ENCODE measurements at places on chromosomes 12 and 14.

DNA sequence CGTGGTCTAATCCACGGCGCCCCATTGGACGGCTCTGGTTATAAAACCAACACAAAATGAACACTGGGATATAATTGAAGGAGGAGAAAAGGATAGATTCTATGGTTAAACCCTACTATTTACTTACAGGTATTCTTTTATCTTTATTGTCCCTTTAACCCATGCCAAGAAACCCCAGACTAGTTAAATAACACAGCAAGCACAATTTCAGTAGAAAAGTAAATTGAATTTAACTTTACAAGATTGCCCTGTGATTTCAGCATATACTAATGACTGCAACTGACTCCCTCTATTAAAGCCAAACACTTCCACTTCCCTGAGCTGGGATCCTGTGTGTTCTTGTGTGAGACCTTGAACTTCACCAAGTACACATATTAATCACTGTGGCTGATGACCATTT, 45.3 kb downstream of the BCL11B start:
- DNase-seq = no peak

GRCh38 chr14:89378119-89378518, 38.9 kb downstream of the FOXN3 start:
- peak; percentile 49 for DNase-seq

GRCh38 chr12:104377514-104377812, 73.9 kb downstream of the EID3 start:
- no peak for DNase-seq

DNA sequence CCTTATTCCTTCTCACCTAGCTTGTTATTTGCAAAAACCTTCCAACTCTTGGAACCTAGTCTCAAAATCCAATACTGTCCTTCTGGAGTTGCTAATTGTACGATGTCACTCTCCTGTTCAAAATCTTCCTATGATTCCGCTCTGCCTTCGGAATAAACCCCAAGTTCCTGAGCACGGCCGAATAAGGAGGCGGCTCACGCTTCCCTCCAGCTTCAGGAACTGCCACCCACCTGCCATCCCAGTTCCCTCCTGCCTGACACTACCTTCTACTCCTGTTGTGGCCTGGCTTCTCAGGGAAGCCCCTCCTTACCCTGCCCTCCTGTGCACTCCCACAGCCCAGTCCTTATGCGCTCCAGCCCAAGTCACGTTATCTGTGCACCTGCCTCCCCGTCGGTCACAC, 73.2 kb downstream of the SETD3 start:
- DNase-seq = no peak

DNA sequence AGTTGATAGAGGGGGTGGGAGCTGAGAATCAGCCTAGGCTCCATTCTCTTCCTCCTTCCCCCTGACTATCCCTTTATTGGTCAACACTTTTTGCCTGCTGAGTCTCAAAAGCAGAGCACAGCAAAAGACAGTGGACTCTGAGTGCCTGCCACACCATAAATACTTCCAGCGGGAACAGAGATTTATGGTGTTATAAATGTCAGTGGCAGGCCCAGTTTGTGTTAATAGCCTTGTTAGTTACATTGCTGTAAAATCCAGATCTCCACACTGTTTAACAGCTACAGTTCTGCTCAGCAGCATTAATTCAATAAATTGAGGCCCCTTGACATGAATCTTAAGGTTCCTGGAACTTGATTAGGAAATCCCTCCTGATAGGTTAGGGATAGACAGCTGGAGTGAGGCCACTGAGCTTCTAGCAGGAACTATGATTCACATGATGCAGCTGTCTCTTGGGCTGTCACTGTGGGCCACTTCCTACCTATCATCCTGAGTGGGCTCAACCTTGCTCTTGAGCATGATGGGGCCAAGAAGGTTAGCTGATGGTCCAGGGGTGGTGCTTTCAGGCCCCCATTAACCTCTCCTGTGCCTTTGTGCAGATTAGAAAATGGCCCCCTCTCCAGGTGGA, 295.2 kb upstream of the SRRM4 start:
- DNase-seq = no peak

- DNase-seq = no peak
Observed at GRCh38 chr12:638953-639557, 24.2 kb downstream of the NINJ2 start.

GRCh38 chr12:124094733-124095132, 121.7 kb downstream of the ZNF664 start:
- DNase-seq = no peak

GRCh38 chr12:110123919-110124268, 263 bp upstream of the IFT81 start:
- DNase-seq = no peak

DNA sequence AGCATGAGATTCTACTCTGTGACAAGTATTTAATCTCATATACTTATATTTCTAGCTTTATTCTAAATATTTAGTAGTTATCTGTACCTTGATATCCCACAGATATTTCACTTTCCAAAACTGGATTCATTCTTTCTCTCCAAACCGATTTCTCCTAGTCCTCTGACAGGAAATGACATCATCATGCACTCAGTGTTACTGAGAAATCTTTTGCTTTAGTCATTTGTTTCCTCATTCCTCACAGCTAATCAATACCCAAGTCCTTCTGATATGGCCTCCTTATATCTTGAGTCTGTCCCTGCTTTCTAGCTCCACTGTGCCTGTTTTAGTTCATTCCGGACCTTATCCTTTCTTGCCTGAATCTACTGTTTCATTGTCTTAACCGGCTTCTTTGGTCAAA, 39.4 kb upstream of the E2F7 start:
- DNase-seq = peak; percentile 55

GRCh38 chr12:11238275-11238674, 31.2 kb downstream of the PRB3 start:
- no peak for DNase-seq

GRCh38 chr14:74476607-74477006, 16.5 kb downstream of the NPC2 start:
- no peak for DNase-seq

GRCh38 chr12:40989785-40990184, 198.3 kb upstream of the PDZRN4 start:
- no peak for DNase-seq

DNA sequence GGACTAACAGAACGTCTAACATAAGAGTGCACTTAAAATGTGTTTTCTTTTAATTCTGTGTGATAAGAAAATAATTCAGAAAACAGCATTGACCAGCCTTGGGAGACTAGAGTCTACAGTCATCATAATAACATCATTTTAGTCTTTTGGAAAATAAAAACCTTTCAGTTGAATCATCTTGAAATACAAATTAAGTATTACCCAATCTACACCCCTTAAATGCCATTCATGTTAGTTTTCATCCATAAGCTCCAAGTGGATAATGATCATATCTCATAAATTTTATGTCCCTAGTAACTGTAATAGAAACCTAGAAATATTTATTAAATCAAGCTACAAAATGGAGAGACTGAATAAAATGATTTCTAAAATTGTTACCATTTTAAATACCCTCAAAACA, 32.4 kb downstream of the EPS8 start:
- peak; percentile 78 for DNase-seq

DNA sequence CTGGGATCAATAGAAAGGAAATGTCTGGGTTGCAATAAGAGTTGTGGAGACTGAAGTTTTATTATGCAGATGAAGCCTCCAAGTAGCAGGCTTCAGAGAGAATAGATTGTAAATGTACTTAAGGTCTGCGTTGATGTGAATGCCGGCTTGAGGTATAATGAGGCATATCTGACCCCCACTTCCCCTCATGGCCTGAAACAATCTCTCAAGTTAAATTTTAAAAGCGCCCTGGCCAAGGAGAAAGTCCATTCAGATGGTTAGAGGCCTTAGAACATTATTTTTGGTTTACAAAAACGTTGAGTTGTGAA, 28.3 kb upstream of the HIGD1C start:
- no peak for DNase-seq

DNA sequence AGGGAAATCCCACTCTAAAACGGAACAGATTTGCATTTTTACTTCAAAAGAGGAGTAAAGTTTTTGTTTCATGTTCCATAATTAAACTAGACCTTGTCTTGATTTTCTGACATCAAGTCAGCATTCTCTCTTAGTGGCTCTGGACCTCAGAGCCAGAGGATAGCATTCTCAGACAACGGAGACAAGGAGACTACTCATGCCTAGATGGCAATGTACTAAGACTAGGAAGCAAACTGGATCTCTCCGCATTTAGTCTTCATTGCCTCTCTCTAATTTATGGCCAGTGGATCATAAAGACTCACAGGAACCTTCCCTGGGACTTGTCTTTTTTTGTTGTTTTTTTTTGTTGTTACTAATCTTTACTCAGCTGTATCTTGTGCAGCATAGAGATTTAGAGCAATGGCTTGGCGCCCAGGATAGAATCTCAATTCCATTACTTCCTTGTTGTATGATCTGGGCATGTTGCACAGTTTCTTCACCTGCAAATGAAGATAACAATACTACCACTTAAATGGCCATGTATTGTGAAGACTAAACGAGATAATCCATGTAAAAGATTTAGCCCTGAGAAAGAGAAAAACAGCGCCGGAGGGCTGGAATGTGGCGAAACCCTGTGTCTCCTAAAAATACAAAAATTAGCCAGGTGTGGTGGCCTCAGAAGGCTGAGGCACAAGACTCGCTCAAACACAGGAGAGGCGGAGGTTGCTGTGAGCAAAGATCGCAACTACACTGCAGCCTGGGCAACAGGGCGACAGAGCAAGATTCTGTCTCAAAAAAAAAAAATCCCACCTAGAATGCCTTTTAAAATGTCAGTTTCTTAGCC, 4.0 kb upstream of the GEMIN2 start:
- no peak for DNase-seq

- DNase-seq = peak; percentile 99
Observed at GRCh38 chr14:68137704-68138619, 318.4 kb downstream of the RAD51B start.

Data from EH (cell line).